NCI-H460 (cell line): ENCODE measurements at places on chromosomes 7 and 10. TPM values are rescaled to one million over a fixed set of nuclear protein-coding genes. Genes with fewer than 3 reads are reported as not detected.

DNA sequence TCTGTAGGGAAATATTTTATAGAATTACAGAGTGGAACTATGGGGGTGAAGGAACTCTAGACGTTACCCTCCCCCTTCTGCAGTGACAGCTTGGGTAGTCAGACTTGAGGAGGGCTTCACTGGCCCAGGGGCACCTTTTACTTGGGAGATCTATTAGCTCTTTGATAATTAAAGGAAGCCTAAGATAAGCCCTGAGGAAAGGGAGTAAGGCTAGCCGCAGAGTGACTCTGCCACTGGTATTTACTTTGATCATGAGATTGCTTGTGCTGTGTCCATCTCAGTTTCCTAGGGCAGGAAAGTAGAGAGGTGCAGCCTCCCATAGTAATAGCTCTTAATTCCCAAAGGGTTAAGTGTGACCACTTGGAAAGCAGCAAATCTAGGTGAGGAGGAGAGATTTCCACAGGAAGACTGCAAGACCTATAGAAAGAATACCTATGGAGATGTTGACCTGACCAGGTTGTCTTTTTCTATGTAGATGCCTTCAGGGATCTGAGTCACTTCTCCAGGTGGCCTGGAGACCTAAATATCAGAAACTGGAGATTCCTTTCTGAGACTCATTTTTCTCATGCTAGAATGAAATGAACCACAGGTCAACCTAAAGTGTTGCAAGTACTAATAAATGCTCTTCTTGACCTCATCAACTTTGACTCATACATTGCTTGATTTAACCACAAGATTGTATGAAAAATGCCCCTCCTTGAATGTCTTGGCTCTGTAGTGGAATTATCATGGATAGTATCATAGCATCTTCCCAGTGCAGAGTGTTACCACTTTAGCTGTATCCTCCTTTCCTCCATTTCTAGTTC lies 447.3 kb upstream of the GHITM start:
- no peak for DNase-seq

GRCh38 chr10:131772441-131772840 lies 128.4 kb upstream of the PPP2R2D start:
- no peak for DNase-seq

DNA sequence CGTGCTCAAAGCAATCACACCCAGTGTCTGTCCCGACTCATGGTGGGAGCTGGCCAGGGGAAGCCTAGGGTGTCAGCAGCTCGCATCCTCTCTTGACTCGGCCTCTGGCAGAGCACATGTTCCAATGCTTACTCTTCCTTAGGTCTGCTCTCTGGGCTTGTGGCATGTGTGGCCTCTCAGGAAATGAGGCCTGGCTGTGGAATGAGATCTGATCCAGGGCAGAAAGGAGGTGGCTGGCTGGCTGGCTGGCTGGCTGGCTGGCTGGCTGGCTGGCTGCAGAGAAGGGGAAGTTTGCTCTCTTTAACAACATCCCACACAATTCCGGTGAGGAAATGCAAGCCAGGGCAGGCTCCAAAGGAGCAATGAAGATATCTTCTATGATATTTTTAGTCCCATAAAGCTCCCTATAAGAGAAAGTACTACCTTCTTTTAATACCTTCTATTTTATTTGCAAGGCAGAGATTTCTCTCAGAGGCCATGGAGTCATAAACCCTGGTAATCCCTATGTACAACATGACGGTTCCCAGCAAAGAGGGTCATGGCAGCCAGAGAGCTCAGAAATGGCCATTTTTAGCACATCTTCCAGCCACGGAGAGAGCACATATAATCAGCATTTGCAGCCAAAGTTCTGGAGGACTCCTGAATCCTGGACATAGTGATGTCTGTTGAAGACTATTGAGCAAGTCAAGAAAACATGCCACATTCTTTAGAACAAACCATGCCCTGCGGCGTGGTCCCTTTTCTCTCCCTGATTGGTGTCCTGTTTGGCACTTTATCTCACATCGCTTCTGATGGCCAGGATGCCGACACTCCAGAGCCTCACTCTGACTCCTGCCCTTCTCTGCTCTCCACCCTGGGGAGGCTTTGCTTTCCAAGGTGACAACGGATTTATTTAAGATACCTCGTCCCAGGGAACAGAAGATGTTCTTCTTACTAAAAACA lies 153.7 kb downstream of the FANK1 start:
- DNase-seq = no peak

DNA sequence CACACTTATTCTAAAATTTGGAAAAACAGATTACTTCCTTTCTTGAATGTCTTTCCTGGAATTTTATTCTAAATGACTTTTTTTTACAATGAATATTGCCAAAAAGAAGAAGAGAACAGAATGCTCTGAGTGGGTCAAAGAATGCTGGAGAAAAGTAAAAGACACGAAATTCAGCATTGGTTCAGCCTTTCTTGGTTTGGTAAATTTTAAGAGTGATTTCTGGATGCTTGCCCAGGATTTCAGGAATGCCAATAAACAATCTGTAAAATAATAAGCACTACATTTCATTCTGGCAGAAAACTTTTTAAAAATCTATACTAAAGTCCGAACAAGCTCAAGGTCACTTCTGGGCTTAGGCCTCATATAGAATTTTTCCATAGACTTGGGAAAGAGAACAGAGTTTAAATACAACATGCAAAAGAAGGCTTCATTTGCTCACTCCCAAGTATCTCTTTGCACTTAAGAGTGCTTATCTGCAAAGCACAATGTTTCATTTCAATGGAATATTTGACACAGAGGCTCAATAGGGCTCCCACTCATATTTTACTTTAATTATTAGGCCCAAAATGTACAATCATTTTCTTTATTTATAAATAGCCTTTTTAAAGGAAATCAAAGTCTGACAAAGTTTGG lies 359.5 kb upstream of the ANKRD30A start:
- DNase-seq = no peak

DNA sequence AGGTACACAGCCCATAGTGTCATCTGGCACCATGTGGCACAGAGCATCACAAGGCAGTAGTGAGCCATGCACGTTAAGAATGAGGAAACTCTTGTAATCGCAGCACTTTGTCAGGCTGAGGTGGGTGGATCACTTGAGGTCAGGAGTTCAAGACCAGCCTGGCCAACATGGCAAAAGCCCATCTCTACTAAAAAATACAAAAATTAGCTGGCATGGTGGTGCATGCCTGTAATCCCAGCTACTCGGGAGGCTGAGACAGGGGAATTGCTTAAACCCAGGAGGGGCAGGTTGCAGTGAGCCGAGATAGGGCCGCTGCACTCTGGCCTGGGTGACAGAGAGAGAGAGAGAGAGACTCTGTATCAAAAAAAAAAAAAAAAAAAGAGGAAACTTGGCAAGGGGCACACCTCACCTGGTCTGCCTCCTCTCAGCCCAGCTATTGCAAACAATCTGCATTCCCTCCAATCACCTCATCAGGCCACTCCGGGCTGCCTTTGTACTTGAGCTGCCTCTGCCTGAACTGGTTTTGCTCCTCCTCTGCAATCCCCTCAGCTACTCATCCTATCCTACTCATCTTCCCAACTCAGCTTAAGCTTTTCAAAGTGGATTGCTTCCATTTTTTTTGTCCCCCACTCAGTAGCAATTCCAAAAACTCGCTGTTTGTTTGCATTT lies 46.0 kb upstream of the OPTN start:
- no peak for DNase-seq

DNA sequence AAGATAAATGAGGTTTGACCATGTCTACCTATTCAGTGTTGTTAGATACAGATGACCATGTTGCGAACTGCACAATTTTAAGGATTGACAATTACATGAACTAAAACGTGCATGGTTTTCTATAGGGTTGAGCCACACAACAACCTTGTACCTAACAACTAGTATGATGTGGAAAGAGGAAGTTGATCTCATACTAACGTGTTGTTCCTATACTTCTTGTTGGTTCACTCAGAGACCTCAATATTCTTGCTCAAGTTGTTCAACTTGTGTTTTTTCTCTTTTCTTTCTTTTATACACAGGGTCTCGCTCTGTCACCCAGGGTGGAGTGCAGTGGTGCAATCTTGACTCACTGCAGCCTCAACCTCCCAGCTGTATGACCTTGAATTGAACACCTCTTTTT lies 6.1 kb upstream of the KEL start:
- no peak for DNase-seq

DNA sequence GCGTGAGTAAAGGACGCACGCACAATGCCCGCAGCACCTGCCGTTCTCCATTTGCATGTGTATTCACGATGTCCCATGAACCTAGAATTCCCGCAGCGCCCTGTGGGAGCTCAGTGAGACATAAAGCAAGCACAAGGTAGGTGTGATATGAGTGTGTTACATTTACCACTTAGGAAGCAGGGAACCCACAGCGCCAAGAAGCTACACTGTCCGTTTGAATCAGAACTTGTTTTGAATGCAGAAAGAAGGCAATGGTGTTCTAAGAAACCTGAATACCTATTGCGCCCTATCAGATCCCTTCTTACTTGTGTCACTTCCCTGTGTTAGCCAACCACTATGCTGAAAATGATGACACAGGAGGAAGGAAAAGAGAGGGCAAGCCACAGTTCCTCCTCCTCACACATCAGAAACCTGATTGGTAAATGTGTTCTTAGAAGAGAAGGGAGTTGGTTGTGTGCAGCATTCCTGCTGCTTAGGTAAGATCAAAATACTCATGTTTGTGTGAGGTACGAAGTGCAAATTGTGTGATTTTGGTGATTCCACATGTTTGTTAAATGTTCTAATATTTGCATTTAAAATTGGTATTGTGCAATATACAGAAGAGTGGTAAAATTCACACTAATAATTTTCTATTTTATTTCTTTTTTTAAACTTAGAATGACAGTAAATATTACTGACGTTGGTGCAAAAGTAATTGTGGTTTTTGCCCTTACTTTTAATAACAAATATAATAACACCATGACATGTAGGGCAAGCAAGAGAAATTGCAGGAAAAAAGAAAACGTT lies 185.4 kb downstream of the SEC23IP start:
- no peak for DNase-seq

GRCh38 chr7:151276666-151277590 lies 28.4 kb upstream of the SMARCD3 start:
- DNase-seq = peak; percentile 45

DNA sequence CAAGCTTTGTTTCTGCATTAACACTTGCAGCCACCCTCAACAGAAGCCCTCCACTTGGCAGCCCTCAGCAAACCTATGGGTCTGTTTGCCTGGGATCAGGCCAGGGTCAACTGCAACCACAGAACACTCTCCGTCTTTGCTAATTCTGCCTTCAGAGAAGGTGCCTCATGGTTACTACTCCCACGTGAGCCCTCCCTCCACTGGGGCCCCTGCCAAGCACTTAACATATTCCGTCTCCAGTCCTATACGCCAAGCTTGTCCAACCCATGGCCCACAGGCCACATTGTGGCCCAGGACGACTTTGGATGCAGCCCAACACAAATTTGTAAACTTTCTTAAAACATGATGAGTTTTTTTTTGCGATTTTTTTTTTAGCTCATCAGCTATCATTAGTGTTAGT lies 54.7 kb downstream of the HSPA12A start:
- DNase-seq = no peak

Gene C7orf57
- 0.12 TPM in 1 of 2 replicates, not detected in the other for total RNA-seq

Gene GALNT17
- 3.1 TPM in 2 replicates for total RNA-seq
